ENCODE measurements at places on chromosomes 1 and 21. TPM values are rescaled to one million over a fixed set of nuclear protein-coding genes. Genes with fewer than 3 reads are reported as not detected.
A peak's percentile ranks its signal among the peaks of the same experiment; 100 is the strongest.

ZNHIT6 gene
- total RNA-seq: 21.1 TPM

ZNF593OS gene
- not detected for total RNA-seq

RHEX gene
- not detected for total RNA-seq

ALG14 gene
- total RNA-seq: 8.6 TPM

SIPA1L2 gene
- total RNA-seq: 0.22 TPM

MASP2 gene
- total RNA-seq: 0.09 TPM

SLAMF9 gene
- not detected for total RNA-seq

CELF3 gene
- total RNA-seq: not detected

ZMYND12 gene
- not detected for total RNA-seq

KLHDC7A gene
- not detected for total RNA-seq

S1PR1 gene
- 0.73 TPM for total RNA-seq

AMPD1 gene
- not detected for total RNA-seq

DCDC2B gene
- not detected for total RNA-seq

OR6N1 gene
- not detected for total RNA-seq

RXRG gene
- not detected for total RNA-seq

GRCh38 chr21:36689324-36689723, 9.6 kb upstream of the SIM2 start:
- DNase-seq: no peak

DNA sequence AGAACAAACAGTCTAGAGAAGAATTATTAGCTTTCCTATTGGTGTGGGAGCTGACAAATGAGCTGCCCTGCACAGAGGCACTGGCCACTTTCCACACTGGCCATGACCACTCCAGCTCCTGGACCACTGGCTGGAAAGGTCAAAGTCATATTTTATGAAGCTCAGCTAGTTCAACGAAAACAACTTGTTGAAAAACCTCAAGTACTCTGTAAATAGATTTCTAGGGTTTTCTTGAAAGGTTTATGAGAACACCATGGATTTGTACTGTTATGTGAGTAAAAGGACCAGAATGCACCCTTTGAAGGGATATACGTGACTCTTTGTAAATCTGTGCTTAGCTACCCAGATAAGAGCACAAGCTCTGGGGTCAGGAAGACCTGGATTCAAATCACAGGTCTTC, 54.5 kb upstream of the FGGY start:
- DNase-seq: no peak

- no peak for DNase-seq
Observed at GRCh38 chr1:151007853-151008243, 401 bp upstream of the PRUNE1 start.

- DNase-seq: peak; percentile 36
Observed at GRCh38 chr1:34781071-34781843, at the start of gene GJB3. TSS of gene GJB3 (plus strand) at chr1:34781214. CDS start at chr1:34784763, 3,549 bp downstream.

DNA sequence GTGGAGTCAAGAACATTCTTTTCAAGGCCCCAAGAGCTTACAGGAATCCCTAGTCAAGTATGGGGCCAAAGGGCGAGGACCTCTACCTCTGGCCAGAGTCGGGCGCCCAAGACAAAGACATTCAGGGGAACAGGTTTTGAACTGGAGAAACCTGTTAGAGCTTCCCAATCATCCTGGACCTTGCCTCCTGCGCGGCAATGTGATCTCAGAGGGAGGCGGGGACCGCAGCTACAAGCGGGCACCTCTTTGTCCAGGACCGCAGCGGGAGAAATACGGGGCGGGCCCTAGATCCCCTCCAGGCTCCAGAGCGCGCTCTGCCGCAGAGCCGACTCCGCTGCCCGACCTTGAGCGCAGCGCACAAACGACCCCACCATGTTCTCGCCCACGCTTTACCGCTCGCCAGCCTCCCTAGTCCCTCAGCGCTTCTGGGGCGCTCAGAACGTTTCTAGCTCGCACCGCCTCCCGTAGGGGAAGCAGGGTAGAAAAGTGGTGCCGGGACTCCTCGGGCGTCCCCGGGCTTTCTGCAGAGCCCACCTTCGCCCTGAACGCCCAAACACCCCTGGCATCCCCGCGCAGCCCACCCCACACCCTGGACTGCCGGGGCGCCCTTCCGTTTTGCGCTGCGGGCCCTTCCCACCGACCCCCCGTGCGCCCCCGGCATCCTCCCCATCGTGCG, 28.1 kb downstream of the RABIF start:
- peak; percentile 64 for DNase-seq

- no peak for DNase-seq
Observed at GRCh38 chr1:43339584-43340232, 2.1 kb downstream of the MPL start.

DNA sequence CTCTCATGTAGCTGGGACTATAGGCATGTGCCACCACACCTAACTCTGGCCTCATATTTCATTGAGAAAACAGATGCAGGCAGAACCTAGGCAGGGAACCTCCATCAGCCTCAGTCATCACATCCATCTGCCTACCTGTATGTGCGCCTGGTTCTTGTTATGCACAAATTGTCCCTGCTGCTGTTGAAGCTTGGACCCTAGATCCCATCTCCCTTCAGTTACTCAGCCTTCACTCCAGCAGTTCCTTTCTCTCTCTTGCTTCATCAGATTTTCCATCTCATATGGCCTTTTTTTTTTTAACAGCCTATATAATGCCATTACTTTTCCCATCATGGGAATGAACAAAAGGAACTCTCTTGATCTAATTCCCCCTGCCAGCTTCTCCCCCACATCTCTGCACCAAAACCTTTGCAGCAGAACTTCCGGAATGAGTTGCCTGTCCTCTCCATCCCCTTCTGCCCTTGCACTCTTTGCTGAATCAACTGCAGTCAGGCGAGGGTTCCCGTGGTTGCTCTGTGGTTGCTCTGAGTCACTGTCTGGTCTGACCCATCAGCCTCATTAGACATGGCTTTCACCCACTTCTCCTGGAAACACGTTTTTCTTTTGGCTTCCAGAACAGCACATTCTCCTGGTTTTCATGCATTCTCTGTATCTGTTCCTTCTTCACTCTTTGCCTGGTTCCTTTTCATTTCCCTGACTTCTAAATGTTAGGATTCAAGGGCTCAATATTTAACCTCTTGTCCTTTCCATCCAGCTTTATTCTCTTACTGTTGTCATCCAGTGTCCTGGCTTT, 41.5 kb downstream of the UBE4B start:
- DNase-seq: no peak

DNA sequence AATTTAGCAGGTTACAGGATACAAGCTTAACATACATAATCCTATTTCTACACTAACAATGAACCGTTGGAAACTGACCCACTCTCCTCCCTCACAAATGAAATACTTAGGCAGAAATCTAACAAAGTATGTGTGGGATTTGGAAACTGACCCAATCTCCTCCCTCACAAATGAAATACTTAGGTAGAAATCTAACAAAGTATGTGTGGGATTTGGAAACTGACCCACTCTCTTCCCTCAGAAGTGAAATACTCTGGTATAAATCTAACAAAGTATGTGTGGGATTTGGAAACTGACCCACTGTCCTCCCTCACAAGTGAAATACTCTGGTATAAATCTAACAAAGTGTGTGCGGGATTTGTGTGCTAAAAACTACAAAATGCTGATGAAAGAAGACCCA, 60.3 kb downstream of the TRAF5 start:
- DNase-seq: no peak

DNA sequence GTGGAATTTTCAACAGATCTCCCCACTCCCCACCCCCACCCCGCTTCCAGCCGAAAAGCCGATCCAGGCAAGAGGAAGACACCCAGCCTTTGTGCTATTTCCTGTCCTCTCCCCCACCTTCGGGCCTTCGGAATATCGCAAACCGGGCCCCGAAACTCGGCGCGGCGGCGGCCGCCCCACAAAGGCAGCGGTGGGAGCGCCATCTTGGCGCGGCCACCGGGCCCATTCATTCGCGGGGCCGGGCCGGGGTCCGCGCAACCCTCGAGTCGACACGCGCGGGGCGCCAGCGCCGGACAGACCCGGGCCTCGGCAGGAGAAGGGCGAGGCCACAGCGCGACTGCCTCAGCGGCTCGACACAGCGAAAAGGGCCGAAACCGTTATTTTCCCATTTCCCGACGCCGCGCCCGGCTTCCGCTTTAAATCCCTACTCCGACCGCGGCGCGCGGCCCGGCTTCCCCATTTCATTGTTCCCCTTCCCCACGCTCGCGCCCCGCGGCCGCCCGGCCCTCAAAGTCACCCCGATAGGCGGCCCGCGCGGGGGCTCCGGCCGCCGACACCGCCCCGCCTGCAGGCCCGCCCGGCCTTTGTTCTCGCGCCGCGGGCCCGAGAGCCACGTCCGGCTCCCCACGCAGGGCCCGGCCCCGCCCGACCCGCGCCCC, 911 bp downstream of the GNB1 start:
- DNase-seq: peak; percentile 52

GRCh38 chr1:202281316-202282024, 60.3 kb downstream of the UBE2T start:
- DNase-seq: no peak

- DNase-seq: no peak
Observed at GRCh38 chr1:181028196-181028595, 5.5 kb upstream of the STX6 start.

DNA sequence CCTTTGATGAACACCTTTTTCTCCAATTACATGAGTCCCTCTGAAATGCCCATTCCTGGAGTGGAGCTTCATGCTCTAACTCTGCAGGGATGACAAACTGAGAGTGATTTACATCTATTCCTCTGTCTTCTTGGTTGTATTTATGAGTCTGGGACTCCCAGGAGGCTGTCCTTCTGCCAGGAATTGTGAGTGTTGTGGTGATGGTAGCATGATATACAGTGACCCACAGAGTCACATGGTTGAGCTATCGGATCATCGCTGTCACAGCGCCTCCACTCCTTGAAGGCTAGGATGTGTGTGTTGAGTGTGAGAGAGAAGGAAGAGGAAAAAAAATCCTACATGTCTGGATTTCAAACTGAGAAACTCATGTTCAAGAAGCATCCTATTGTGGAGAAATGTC, 163.4 kb upstream of the CACNA1E start:
- DNase-seq: no peak

DNA sequence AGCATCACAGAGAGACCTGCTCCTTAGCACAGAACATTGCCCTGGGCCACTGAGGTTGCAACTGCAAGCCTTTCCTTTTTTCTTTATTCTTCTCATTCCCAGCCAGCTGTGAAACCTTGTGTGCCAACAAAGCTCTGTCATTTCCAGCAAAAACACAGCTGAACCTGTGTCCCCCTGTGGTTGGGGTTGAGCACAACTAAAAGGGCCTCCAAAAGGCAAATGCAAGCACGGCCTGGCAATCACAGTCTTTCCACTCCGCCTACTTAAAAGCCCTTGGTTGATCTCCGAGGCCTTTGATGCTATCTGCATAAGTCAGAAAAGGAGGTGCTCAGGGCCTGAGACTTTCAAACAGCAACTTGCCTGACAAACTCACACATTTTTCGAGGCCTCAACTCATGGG, 32.7 kb downstream of the SUSD4 start:
- DNase-seq: no peak

DNA sequence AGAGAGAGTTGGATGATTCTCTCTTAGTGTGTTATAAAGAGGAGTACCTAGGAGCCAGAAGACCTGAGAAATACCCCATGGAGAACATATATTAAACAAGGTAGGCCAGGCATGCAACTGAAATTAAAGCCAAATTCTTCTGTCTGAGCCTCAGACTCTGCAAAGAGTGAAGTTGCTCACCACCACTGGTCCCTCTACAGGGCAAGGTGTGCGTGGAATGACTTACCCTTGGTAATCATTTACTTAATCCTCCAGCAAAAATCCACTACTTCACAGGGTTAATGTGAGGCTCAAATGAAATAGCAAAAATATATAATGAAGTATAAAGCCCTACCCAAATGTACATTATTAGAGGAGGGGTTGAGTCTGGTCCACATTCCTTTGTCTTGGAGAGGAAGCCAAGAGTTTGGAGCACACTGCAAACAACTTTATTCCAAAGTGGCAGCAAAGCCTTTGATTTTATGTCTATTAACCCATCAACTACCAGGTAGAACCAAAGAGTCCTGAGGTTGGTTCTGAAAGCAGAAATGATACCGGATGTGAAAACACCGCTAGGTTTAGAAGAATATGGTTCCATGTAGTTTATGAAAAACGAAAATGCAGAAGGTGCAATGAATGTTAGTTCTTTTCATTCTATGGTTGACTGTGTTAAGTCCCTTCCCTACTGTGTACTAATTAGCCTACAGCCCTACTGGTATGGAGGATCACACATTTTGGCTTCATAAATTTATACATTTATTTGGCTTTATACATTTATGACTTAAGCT, 8.5 kb downstream of the SSR2 start:
- DNase-seq: no peak
